A549 treated with CORT108297 at 1 μM for 4 hours (cell line): ENCODE measurements at places on chromosomes 12 and 14. TPM values are rescaled to one million over a fixed set of nuclear protein-coding genes. Genes with fewer than 3 reads are reported as not detected.

The SUOX gene
- 7.9 to 10.5 TPM (median 9.1 TPM) in 5 replicates for total RNA-seq

The KCNC2 gene
- not detected in 5 replicates for total RNA-seq

The FGF6 gene
- total RNA-seq = not detected in 5 replicates

The RTL1 gene
- 0.26 to 0.31 TPM (median 0.30 TPM) in 5 replicates for total RNA-seq

The FAM90A1 gene
- 0.03 to 0.10 TPM (median 0.07 TPM) in 5 replicates for total RNA-seq
